Stimulated activated CD4-positive, alpha-beta T cell treated with anti-CD3 and anti-CD28 coated beads, Interleukin-1b, Interleukin-23, amount 100 ng/mL, for 1 hour (primary cell): ENCODE measurements at places on chromosomes 7 and 10.

GRCh38 chr7:112076324-112076723 is 129.9 kb downstream of the DOCK4 start:
- DNase-seq = no peak

DNA sequence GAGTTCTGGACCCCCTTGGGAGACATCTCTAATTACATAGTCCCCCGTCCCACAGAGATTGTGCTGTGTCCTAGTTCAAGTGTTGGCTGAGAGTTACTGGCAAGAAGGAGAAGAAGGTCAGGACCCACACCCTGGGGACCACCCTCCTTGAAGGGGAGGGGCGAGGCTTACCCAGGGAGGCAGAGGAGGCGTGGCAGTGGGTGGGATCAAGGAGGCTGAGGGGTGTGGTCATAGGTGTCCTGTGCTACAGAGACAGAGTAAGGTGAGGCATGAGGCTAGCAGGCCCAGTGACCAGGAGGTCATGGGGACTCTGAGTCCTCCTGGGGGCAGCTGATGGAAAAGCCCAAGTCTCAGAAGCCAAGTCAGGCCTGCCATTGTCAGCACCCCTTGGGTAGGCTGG is 29.4 kb upstream of the ADCYAP1R1 start:
- DNase-seq = no peak

GRCh38 chr10:79298403-79299244 is 48.6 kb upstream of the PPIF start:
- no peak for DNase-seq

GRCh38 chr7:17944720-17945119 is 4.4 kb upstream of the SNX13 start:
- no peak for DNase-seq

DNA sequence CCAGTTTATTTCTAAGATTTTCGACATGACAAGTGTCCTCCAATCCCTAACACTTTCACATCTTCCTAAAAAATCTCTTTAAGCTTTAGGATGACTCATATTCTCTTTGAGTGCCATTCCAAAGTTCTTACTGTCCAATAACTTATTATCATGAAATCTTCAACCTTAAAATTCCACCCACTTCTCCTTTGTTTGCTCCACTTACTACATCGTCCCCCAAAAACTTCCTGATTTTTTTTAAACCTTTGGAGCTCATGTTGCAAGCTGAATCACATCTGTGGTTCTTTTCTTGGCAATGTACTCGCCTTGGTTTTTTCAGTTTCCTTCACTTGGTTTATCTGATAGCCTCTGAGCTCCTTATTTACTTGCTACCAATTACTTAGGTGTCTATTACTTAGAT is 39.2 kb upstream of the JCAD start:
- no peak for DNase-seq

- no peak for DNase-seq
Measured at GRCh38 chr7:128071376-128071775, 40.1 kb upstream of the LRRC4 start.

GRCh38 chr10:118977022-118977599 is 52.4 kb upstream of the NANOS1 start:
- no peak for DNase-seq

DNA sequence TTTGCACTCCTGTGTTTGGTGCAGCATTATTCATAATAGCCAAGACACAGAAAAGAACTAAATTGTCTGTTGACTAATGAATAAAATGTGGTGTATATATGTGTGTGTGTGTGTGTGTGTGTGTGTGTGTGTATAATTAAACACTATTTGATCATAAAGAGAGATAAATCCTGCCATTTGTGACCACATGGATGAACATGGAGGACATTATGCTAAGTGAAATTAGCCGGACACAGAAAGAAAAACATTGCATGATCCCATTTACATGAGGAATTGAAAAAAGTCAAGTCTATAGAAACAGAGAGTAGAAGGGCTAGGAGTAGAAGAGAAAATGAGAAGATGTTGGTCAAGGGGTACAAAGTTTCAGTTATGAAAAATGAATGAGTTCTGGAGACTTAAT is 85.9 kb downstream of the ANK3 start:
- no peak for DNase-seq

GRCh38 chr10:96511044-96511945 is 2.4 kb downstream of the TLL2 start:
- no peak for DNase-seq

- DNase-seq = no peak
Measured at GRCh38 chr7:51060536-51060935, 256.1 kb downstream of the COBL start.
